Left ventricle myocardium superior (tissue), 1 donor: ENCODE measurements at places on chromosomes 16 and 17. TPM values are rescaled to one million over a fixed set of nuclear protein-coding genes. Genes with fewer than 3 reads are reported as not detected.

TMEM256 gene
- total RNA-seq, result 53.5 TPM

FOXC2 gene
- total RNA-seq, result 1.9 TPM

C16orf92 gene
- total RNA-seq, result not detected

DNA sequence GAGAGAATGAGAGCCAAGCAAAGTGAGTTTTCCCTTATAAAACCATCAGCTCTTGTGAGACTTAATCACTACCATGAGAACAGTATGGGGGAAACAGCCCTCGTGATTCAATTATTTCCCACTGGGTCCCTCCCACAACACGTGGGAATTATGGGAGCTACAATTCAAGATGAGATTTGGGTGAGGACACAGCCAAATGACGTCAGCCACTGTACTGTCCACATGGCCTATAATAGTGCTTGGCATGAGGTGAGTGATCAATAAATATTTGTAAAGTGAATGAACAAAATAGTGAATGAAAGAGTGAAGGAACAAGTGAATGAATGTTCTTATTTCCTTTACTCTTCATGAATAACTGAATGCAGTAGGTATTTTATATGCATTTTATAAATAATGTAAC is 199.1 kb upstream of the GOT2 start:
- DNase-seq, result no peak

DNA sequence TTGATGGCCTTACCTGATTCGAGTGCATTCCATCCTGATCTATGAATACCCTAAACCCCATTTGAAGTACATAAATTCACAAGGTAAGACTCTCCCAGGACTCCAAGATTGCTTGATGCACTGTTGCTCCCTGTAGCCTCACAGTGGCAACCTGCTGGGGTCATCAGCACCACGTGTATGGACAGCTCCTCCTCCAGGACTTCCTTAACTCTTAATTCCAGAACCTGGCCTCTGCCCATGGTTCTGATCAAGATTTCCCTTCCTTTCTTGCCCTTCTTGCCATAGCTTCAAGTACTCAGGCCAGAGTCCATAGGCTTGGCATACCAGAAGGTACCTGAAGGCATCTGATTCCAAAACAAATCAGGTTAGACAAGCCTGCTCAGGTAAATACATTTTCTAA is 34.0 kb upstream of the NLK start:
- DNase-seq, result peak; percentile 41

DNA sequence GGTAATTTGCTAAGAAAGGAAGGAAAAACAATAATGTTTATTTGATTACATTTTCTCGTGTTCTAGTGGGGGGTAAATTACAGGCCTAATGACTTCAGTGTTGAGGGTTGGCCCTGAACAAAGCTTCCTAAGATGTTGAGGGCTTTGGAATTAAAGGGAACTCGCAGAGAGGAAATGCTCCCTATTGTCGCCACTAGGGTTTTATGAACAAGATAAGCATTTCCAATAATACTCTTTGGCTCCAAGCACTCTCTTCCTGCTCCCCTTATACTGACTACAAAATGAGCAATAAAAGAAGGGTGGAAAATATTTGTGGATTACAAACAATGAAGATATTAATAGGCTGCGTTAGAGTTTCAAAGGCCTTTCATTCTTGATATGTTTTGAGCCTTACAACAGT is 363.6 kb downstream of the HS3ST3B1 start:
- no peak for DNase-seq
